ENCODE measurements at places on chromosomes 5 and 9. TPM values are rescaled to one million over a fixed set of nuclear protein-coding genes. Genes with fewer than 3 reads are reported as not detected.

The CDH10 gene
- total RNA-seq = not detected

GRCh38 chr9:21320465-21320864 lies 14.7 kb downstream of the KLHL9 start:
- H3K27me3 ChIP-seq = no peaks in the 10 kb centered on the region
- no peak overlapping the region for H3K27ac ChIP-seq
- H3K4me1 ChIP-seq = peaks cover 5% of the 10 kb centered on the region
- H3K36me3 ChIP-seq = peaks cover 10% of the 10 kb centered on the region
- no peak overlapping the region for H3K4me3 ChIP-seq
- no peak for DNase-seq

The ANKRD18B gene
- 0.48 TPM for total RNA-seq

DNA sequence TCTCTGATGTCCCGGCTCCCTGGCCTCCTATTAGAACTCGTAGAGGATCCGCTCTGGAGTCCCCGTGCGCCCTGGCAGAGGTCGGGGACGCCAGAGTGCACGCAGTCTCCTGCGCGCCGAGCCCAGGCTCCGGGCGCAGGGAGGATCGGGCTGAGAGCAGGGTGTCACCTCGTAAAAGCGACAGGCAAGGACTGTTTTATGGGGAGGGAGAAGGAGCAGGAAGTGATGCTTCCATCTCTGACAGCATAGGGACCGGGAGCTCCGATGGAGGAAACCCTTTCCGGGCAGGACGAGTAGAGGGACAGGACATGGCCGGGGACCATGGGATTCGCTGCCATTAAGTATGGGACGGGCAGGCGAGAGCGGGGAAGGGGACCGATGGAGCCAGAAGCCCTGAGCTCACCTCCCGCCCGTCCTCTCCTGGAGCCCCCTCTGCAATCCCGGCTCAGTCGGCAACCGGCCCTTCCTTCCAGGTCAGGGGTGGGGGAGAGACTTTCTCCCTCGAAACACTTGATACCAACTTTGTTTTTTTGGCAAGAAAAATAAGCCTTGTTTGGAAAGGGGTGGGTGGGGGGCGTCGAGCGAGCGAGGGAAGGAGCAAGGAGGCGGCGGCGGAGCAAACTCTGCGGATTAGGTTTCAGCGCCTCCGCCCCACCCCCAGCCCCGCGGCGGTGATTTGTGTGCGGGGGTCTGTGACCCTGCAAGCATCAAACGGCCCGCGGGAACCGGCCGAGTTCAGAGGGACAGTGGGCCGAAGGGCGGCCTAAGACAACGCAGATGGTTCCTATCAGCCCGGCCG lies 12.6 kb downstream of the LMX1B start:
- peak overlapping the region; percentile 87 for H3K4me3 ChIP-seq
- H3K27me3 ChIP-seq = peaks cover 83% of the 10 kb centered on the region
- H3K27ac ChIP-seq = no peak overlapping the region
- H3K4me1 ChIP-seq = peaks cover 15% of the 10 kb centered on the region

GRCh38 chr9:124008303-124008693 lies 3.3 kb upstream of the LHX2 start:
- H3K27ac ChIP-seq = no peak overlapping the region
- H3K36me3 ChIP-seq = no peaks in the 10 kb centered on the region
- DNase-seq = peak; percentile 48
- peak overlapping the region; percentile 62 for H3K4me3 ChIP-seq

GRCh38 chr5:156149213-156149612 lies 177.8 kb upstream of the SGCD start:
- H3K27ac ChIP-seq = no peak overlapping the region
- DNase-seq = no peak
- no peaks in the 10 kb centered on the region for H3K36me3 ChIP-seq
- H3K4me1 ChIP-seq = no peaks in the 10 kb centered on the region
- no peak overlapping the region for H3K4me3 ChIP-seq
- H3K27me3 ChIP-seq = no peaks in the 10 kb centered on the region

The MCTP1 gene
- 0.28 TPM for total RNA-seq

- no peak overlapping the region for H3K4me3 ChIP-seq
- no peaks in the 10 kb centered on the region for H3K36me3 ChIP-seq
- DNase-seq = no peak
- H3K27ac ChIP-seq = no peak overlapping the region
Observed at GRCh38 chr5:56725711-56726411, 89.5 kb upstream of the MAP3K1 start.

The PCDHB12 gene
- not detected for total RNA-seq

The SOHLH1 gene
- total RNA-seq = not detected

DNA sequence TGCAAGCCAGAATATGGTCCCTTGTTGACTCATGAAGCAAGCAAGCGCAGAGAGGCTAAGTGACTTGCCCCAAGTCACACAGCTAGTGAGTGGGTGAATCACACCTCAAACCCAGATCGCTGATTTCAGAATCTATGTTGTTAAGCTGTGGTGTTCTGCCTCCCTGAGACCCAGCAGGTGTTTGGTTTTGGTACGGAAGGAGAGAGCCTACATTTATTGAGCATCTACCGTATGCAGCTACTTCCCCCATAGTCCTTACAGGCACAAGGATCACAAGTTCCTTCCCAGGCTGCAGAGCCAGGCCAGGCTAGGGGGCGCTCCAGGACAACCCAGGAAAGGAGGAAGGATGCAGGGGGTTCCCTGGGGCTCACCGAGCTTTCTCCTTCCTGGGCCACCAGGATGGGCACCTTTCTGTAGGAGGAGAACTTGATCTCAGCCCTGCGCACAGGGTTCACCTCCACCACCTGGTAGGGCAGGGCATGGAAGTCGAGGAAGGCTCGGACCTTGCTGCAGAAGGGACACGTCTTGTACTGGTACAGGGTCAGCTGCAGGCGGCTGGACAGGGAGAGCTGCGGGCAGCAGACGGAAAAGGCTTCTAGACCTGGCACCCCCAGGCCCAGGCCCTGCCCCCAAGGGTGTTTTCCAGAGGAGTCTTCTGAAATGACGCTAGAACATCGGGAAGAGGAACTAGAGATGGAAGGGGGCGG lies 2.5 kb downstream of the PTGES2 start:
- H3K4me3 ChIP-seq = peak overlapping the region; percentile 28
- H3K36me3 ChIP-seq = no peaks in the 10 kb centered on the region
- DNase-seq = peak; percentile 55
- no peaks in the 10 kb centered on the region for H3K27me3 ChIP-seq

- no peak overlapping the region for H3K27ac ChIP-seq
- H3K4me3 ChIP-seq = no peak overlapping the region
- no peak for DNase-seq
- H3K4me1 ChIP-seq = no peaks in the 10 kb centered on the region
- H3K27me3 ChIP-seq = no peaks in the 10 kb centered on the region
Observed at GRCh38 chr9:126361810-126362238, 35.2 kb downstream of the MVB12B start.

DNA sequence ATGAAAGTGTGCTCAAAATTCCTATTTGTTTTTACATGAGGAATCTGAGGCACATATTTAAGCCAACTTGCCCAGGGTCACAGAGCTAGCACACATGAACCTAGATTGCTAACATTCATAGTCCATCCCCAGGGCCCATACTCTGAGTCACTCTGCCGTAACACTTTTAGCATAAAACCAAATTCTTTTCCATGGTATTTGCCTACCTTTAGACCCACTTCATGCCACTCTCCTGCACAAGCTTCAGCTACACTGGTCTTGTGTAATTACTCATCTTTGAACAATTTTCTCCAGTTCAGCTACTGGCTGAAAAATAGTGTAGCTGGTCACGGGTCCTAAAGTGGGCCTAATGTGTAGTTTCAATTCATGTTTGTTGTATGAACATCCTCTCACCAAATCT lies 200.7 kb downstream of the SLC12A2 start:
- no peak for DNase-seq
- no peak overlapping the region for H3K27ac ChIP-seq
- H3K36me3 ChIP-seq = no peaks in the 10 kb centered on the region
- H3K27me3 ChIP-seq = no peaks in the 10 kb centered on the region

GRCh38 chr5:2553611-2554010 lies 197.9 kb downstream of the IRX2 start:
- H3K27me3 ChIP-seq = no peaks in the 10 kb centered on the region
- no peak for DNase-seq
- no peak overlapping the region for H3K4me3 ChIP-seq
- peaks cover 5% of the 10 kb centered on the region for H3K36me3 ChIP-seq
- H3K27ac ChIP-seq = no peak overlapping the region
- H3K4me1 ChIP-seq = no peaks in the 10 kb centered on the region

DNA sequence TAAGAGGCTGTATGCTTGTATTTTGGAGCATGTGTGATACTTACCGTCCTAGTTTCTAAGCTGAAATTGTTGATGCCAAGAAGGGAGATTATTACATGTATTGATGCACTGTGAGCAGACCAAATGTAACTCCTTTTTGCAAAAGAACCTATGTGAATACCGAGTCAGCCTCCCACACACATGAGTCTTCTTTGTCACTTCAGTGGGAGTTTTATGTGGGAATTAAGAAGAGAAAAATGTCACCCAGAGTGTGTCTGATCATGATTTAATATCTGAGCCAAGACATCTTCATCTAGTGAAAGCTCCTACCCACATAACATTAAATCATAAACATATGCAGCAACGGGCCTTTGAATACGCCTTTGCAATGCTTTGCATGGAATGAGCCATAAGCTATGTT lies 380.3 kb upstream of the ACTBL2 start:
- no peak overlapping the region for H3K4me3 ChIP-seq
- no peak for DNase-seq
- no peaks in the 10 kb centered on the region for H3K27me3 ChIP-seq
- peaks cover 1% of the 10 kb centered on the region for H3K36me3 ChIP-seq

- no peak overlapping the region for H3K27ac ChIP-seq
- H3K36me3 ChIP-seq = peaks cover 2% of the 10 kb centered on the region
- no peaks in the 10 kb centered on the region for H3K27me3 ChIP-seq
- no peaks in the 10 kb centered on the region for H3K4me1 ChIP-seq
- no peak overlapping the region for H3K4me3 ChIP-seq
- no peak for DNase-seq
Observed at GRCh38 chr5:92945605-92946097, 635.4 kb downstream of the NR2F1-AS1 start.

The GTF3C5 gene
- total RNA-seq = 101 TPM

GRCh38 chr9:70111042-70111602 lies 67.5 kb downstream of the MAMDC2 start:
- H3K36me3 ChIP-seq = no peaks in the 10 kb centered on the region
- DNase-seq = peak; percentile 61
- no peak overlapping the region for H3K27ac ChIP-seq
- peak overlapping the region; percentile 19 for H3K4me3 ChIP-seq
- H3K4me1 ChIP-seq = peaks cover 19% of the 10 kb centered on the region
- H3K27me3 ChIP-seq = peaks cover 37% of the 10 kb centered on the region

DNA sequence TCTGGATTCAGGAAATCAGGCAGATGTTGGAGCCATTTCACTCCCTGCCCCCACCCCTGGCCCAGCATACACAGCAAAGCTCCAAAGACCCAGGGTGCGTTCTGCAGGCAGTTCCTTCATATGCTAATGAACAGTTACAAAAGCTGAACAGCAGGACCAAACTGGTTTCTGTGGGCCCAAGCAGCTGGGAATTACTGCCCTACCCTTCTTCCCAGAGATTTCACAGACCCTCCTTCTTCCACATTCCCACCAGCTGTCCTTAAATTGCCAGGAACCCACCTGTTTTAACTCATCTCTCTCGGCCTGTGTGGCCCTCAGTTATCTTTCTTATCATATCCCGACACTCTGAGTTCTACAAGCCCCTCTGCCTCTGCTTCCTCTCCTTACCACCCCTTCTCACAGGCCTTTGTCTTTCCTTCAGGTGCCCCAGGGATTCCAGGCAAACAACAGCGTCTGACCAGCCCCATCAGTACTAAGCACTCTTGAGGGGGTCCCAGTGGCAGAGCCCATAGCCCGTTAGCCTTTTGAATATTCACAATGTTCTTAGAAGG lies 10.6 kb upstream of the F2RL1 start:
- DNase-seq = no peak
- H3K27ac ChIP-seq = no peak overlapping the region
- no peaks in the 10 kb centered on the region for H3K36me3 ChIP-seq
- no peaks in the 10 kb centered on the region for H3K27me3 ChIP-seq

- no peaks in the 10 kb centered on the region for H3K4me1 ChIP-seq
- no peak overlapping the region for H3K4me3 ChIP-seq
- DNase-seq = no peak
- no peaks in the 10 kb centered on the region for H3K36me3 ChIP-seq
- H3K27ac ChIP-seq = no peak overlapping the region
Observed at GRCh38 chr5:136676685-136677084, 311.3 kb upstream of the TRPC7 start.

DNA sequence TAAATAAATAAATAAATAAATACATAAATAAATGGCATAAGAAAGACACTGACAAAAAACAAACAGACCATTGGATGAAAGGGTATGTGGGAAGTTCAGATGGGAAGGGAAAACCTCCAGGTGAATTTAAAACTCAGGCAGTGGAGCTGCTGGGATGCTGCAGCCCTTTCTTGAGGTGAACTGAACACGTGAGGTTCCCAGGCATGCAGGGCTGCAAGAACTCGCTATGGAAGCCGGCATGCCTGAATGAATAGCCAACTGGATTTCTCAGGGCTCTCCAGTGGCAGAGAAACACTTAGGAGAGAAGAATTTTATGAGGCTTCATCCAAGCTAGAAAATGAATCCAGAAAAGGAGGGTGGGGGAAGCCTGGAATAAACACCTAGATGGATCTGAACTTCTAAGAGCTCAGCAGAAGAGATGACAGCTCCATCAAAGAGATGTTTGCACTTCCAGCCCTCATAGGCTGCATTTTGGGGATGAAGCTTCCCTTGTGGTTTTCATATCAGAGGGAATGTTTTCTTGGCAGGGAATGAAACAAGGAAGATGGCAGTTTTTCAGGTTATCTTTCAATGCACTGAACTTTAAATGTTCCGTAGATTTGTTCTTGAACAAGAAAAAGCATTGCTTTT lies 224.2 kb upstream of the DAP start:
- no peak overlapping the region for H3K27ac ChIP-seq
- H3K27me3 ChIP-seq = peaks cover 14% of the 10 kb centered on the region
- no peak overlapping the region for H3K4me3 ChIP-seq
- H3K4me1 ChIP-seq = peaks cover 12% of the 10 kb centered on the region
- DNase-seq = no peak

The SAXO1 gene
- total RNA-seq = not detected

- H3K4me3 ChIP-seq = no peak overlapping the region
- no peaks in the 10 kb centered on the region for H3K36me3 ChIP-seq
- no peaks in the 10 kb centered on the region for H3K4me1 ChIP-seq
- DNase-seq = no peak
Observed at GRCh38 chr5:20050262-20050661, 62.3 kb upstream of the CDH18 start.

DNA sequence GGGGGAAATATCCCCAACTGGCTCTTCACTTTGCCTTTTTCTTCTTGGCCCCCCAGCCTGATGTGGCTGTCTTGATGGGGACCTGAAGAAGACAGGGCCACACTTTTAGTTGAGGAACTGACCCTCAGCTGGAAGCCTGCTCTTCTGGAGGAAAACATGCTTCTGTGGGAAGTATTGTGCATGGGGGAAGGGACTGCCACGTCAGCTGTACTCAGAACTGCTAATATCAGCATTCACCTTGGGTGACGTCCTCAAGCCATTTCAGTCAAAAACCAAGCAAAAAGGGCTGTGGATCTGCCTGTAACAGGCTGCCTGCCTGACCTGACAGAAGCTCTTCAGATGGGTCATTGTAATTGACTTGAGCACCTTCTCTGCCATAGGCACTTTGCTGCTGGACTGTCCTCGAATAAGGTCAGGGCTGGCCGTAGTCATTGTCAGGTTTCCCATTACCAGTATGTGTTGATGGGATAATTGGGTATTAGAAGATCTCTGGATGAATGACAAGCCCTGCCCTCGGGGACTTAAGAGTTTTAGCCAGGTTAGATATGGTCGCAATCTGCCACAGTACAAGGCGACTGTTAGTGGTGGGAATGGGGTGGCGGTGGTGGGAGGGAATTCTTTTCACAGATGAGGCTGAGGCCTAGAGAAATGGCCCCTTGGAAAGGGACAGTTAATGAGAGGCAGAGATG lies 10.4 kb downstream of the RAI14 start:
- H3K4me3 ChIP-seq = no peak overlapping the region
- no peaks in the 10 kb centered on the region for H3K4me1 ChIP-seq
- no peaks in the 10 kb centered on the region for H3K36me3 ChIP-seq

The ANGPTL2 gene
- total RNA-seq = not detected
